Activated CD4-positive, CD25-positive, alpha-beta regulatory T cell treated with anti-CD3 and anti-CD28 coated beads, Interleukin-2, amount 50 U/mL, for 16 hours (primary cell): ENCODE measurements at places on chromosomes 13 and 19.

GRCh38 chr13:51727634-51728274, 76.2 kb downstream of the DHRS12 start:
- no peak for DNase-seq

DNA sequence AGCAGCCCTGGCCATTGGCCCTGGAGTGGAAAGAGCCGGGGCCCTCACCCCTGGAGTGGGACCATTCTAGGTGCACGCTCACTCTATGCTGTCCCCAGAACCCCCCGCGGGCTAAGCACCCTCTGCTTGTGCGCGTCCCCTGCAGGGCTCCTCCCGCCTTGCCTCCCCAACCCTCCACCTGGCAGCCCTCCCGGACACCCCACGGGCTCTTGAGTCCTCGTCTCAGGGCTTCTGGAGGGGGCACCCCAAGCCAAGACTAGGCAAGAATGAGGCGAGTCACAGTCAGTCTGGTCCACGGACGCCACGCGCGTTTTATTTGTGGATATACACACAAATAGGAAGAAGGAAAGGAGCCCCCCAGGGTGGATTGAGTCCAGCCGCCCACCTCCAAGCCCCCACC, 7.0 kb upstream of the TMEM161A start:
- DNase-seq = no peak

GRCh38 chr19:9799162-9799561, 19.7 kb downstream of the FBXL12 start:
- no peak for DNase-seq

GRCh38 chr13:48624858-48625257, 28.9 kb upstream of the CYSLTR2 start:
- no peak for DNase-seq

- DNase-seq = peak; percentile 83
Observed at GRCh38 chr19:20661150-20661819, at the start of gene ZNF626. Gene ZNF626, minus strand, starts transcription at chr19:20661571. Its CDS starts 125 bp downstream, at chr19:20661446.

DNA sequence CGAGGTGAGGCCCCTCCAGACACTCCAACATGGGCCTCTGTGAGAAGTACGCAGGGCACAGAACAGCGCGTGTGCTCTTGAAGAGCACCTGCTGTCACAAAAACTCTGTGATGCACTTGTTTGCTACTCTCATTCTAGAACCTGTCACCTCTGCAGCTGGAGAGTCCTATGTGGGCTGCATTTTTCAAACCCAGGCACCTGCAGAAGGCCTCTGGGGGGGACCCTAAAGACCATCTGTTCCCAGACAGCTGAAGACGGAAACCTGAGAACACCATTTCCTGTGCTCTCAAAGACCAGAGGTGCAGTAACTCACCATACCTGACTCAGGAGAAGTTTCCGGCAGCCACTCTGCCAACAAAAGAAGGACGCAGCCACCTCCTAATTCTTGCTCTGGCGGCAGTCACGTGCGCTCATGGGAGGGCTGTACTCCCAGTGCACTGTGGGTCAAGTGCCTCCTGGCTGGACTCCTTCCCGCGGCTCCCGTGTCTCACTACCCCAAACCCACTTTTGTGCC, 28.1 kb downstream of the RANBP3 start:
- DNase-seq = peak; percentile 15

- no peak for DNase-seq
Observed at GRCh38 chr13:101970341-101970740, 431.5 kb downstream of the FGF14 start.

GRCh38 chr13:66154976-66155375, 1075.2 kb downstream of the PCDH9 start:
- no peak for DNase-seq

DNA sequence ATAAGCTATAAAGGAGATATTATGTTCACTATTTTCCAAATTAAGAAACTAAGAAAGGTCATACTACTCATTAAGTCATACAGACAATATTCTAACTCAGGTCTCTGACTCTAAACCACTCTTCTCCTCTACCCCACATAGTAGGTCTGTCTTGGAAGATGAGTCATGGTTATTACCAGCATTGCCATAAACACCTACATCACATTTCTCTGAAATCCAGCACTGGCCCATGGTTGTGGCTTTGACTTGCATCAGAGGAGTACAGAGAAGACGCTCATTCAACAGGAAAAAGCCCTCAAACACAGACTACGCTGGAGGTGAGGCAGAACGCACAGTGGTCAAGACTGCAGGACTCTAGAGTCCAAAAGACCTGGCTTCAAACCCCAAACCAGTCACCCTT, 476.8 kb downstream of the COG6 start:
- DNase-seq = no peak

GRCh38 chr19:18551631-18552030, 6.0 kb upstream of the KXD1 start:
- DNase-seq = no peak
